Stimulated activated CD8-positive, alpha-beta memory T cell treated with anti-CD3 and anti-CD28 coated beads, Interleukin-4, amount 100 ng/mL, for 1 hour (primary cell): ENCODE measurements at places on chromosomes 2 and 18.
A peak's percentile ranks its signal among the peaks of the same experiment; 100 is the strongest.

DNA sequence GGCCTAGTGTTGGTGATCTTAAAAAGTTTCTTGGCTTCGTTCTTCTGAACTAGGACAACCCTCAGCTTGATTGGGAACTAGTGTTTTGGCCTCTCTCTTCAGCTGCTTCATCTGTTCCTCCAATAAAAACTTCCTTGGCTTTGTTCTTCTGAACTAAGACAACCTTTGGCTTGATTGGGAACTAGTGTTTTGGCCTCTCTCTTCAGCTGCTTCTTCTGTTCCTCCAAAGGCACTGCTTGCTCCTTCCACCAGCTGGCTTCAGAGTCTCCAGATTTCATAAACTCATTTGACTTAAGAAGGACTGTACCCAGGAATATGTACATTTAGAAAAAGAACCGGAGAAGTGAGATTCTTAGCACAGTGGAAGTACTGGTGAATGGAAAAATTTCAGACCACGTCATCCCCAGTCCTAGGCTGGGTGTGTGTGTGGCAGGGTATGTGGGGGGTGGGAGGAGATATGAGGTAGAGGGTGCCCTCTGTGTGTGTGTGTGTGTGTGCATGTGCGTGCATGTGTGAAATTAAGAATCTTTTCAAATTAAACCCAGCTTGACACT lies 20.4 kb downstream of the IL1R2 start:
- no peak for DNase-seq

- DNase-seq: no peak
Measured at GRCh38 chr2:9981655-9982054, 30.2 kb downstream of the GRHL1 start.

- DNase-seq: no peak
Measured at GRCh38 chr2:64768491-64769005, 114.8 kb upstream of the SERTAD2 start.

GRCh38 chr18:44700652-44701051 lies 20.0 kb downstream of the SETBP1 start:
- DNase-seq: no peak

- no peak for DNase-seq
Measured at GRCh38 chr18:48866856-48867255, 83.9 kb downstream of the SMAD7 start.

DNA sequence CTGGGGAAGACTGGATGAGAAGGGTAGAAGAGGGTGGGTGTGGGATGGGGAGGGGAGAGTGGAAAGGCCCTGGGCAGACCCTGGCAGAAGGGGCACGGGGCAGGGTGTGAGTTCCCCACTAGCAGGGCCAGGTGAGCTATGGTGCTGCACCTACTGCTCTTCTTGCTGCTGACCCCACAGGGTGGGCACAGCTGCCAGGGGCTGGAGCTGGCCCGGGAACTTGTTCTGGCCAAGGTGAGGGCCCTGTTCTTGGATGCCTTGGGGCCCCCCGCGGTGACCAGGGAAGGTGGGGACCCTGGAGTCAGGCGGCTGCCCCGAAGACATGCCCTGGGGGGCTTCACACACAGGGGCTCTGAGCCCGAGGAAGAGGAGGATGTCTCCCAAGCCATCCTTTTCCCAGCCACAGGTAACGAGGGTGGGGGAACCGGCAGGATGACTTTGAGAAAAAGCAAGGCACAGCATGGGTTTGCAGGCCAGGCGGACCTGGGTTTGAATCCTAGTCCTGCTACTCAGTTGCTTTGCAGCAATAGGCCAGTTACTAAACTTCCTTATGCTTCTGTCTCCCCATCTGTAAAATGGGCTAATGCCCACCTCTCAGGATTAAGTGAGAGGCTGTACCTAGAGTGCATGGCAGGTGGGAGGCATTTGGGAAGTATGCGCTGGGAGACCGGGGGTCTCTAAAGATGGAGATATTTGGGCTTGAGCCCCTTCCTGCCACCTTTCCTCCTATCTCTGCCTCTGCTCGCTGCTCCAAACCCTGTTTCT lies at the start of gene INHA:
TSS of gene INHA (plus strand) at position 74 of the 765 bp plus-strand sequence. CDS start at position 139, 65 bp downstream.
- DNase-seq: no peak

GRCh38 chr2:12918835-12919445 lies 202.2 kb downstream of the TRIB2 start:
- DNase-seq: no peak

DNA sequence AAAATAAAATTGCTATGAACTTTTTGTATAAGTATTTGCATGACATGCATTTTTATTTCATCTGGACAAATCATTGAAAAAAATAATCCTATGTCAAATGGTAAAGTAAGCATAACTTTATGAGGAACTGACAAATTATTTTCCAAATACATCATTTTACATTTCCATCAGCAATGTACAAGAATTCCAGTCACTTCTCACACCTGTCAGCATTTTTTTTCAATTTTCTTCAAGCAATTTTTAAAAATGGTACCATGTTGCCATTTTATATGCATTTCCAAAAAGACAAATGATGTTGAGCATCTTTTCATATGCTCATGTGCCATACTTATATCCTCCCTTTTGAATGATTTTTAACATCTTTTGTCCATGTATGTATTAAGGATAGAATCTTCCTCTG lies 961.7 kb upstream of the PIK3C3 start:
- no peak for DNase-seq

DNA sequence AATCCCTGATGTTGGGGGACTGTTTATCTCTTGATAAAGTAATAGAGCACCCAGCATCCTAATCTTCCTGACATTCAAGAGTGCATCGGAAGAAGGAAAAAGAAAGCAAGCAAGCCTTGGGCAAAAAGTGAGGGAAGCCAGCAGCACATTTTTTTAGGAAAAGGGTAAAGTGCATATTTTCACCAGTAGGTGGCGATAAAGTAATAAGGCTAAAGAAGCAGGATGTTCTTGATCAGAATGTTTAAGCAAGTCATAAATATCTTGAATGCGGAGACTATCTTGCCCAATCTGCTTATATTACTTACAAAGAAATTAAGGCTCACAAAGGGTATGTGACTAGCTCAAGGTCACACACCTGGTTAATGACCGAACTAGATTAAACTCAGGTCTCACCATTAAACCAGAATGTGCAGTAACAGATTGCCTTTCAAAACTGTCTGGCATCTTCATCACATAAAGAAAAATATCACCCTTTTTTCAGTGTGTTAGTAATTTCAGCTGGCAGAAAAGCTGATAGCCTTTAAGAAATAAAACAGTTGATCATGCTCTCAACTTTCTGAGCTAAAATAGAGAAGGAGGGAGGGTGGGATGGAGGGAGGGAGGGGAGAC lies 83.8 kb downstream of the VIT start:
- DNase-seq: no peak

DNA sequence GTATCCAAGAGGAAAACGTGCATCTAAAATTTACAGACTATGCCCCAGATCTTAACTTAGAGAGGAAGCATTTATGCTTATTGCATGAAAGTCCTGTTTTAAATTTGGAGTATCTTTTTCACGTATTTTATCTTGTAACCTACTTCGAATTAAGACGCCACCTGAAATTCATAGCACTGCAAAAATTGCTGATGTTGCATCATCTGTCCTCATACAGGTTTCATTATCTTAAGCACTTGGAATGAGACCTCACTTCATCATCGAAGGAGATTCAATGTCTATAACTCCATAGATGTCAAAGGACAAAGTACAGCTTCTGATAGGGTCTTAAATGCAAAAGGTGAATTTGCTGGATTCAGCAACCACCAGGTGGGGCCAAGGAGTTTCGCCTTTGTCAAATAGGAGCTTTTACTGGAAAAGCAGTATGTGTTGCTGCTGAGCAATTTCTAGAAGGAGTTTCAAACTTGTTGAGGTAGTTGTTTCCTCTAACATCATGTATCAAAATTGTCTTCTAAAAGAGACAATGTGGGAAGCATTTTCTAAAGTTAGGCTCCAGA lies 106.4 kb upstream of the CCDC85A start:
- no peak for DNase-seq

DNA sequence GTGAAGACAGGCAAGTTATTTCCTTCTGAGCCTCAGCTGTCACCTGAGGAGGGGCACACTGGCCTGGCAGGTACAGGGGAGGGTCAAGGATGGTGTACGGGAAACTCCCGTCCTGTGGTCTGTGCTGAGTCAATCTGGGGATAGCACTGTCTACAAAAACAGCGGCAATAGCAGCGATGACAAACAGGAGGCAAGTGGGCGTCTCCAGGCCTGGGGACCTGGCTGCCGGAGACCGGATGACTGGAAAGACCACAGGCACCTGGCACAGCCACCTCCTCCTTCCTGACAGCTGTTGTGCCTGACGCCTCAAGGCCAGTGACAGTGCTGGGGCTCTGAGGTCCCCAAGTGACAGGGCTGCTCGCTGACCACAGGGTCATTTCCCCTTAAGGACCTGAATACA lies 202.1 kb upstream of the HS6ST1 start:
- no peak for DNase-seq

DNA sequence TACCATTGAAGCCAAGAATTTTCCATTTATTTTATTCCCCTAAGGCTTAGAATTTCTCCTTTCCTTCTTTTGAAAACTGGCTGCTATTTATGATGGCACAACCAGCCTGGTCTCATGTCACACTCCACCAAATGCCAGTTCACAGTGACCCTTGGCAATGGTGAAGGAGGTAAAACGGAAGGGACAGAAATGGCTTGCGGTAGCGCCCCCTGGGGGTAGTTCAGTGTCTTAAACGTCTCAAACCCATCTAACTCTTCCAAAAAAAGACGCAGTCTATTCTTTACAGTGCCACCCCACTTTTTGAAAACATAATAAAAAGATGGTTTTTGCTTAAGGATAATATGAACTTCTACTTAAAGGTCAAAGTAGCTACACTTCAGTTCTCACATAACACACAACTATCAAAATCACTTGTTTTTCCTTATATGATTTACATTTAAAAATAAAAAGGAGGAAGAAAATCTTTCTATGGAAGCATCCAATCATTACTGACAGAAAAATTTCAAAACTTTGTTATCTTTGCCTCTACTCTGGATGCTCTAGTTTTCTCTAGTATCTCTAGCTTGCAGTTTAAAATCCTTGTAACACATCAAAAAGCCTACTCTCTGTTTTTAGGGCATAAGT lies 28.0 kb downstream of the PNO1 start:
- DNase-seq: peak; percentile 17

DNA sequence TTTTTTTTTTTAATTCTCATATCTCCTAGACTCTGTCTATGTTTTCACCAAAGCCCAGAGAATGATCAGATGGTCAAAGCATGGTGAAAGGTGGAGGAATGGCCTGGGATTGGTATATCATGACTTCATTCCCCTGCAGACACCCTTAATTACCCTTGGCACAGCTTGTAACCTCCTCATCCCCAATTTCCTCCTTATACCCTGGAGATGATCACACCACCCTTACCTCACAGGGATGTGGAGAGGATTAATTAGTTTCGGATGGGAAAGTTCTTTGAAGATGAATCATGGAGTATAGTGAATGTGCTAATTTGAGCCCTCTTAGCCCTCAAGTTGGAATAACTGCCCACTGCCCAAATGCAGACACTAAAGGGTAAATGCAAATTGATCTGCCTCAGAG lies 138.0 kb upstream of the LYPD6 start:
- no peak for DNase-seq

GRCh38 chr2:128319631-128320191 lies 1.0 kb upstream of the HS6ST1 start:
- DNase-seq: no peak

- DNase-seq: no peak
Measured at GRCh38 chr2:1360144-1360543, 53.1 kb upstream of the TPO start.
